Immature natural killer cell (primary cell): ENCODE measurements at places on chromosomes 4 and X. TPM values are rescaled to one million over a fixed set of nuclear protein-coding genes. Genes with fewer than 3 reads are reported as not detected.

DNA sequence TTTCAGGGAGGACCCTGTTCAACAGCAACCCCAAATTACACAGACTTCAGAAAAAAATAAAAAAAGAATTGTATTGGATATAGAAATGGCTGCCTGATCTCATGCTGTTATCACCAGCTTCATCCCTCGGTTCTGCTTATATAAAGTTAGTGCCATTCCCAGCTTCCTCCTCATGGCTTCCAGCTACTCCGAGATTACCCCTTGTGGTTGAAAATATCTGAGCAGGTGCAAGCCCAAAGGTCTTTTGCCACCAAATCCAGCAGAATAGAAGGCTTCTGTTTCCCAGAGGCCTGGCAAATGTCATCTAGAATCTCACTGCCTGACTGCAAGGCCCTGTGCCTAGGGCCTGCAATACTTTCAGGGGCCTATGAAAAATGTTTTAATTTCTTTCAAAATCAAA lies 13.8 kb upstream of the HPGDS start:
- no peak for DNase-seq

- peak; percentile 69 for DNase-seq
Observed at GRCh38 chrX:13647709-13648212, 5.2 kb upstream of the TCEANC start.

DNA sequence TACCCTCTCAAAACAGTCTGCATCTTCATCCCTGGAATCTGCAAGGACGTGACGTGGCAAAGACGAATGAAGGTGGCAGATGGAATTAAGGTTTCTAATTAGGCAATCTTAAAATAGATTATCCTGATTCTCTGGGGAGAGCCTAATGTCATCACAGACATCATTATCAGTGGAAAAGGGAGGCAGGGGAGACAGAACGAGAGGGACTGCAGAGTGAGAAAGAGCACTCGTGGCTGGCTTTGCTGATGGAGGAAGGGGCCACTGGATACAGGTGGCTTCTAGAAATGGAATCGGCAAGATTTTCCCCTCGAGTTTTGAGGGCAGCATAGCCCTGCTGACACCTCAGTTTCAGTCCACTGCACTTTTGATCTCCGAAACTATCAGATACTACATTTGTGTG lies 110.6 kb downstream of the ASMT start:
- no peak for DNase-seq

DNA sequence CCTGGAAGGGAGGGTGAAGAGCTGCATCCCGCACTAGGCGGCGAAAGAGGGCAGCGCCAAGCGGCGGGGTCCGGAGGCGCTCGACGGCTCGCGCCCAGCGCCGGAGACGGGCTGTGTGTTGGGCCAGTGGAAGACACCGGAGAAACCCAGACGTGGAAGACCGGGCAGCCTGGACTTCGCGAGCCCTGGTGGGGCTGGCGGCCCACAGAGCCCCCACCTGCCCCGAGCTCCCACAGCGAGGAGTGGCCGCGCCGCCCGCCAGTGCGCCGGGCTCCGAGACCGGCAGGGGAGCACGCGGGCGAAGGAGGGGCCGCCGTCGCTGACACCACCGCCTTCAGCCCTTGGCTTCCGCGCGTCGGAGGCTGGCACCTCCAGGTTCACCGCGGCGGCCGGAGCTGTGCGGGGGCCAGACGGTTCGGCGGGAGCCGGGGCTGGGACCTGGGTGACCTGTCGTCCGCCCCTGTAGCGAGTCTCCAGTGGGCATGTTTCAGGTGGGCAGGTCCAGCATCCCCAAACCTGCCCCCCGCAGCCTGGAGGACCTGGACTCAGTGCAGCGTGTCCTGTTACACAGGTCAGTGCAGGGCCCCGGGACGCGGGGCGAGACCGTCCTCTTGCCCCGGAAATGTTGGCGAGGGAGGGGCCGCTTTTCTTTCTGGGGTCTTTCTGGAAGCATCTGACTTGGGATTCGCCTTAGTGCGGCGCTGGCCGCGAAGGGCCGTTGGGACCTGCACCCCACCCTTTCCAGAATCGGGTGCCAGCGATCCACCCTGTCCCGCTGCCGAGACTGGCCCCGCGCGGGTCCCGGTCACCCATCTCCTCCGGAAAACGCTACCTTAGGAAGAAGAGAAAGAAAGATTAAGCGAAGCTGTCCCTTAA lies 9.6 kb upstream of the INTU start:
- DNase-seq: no peak

DNA sequence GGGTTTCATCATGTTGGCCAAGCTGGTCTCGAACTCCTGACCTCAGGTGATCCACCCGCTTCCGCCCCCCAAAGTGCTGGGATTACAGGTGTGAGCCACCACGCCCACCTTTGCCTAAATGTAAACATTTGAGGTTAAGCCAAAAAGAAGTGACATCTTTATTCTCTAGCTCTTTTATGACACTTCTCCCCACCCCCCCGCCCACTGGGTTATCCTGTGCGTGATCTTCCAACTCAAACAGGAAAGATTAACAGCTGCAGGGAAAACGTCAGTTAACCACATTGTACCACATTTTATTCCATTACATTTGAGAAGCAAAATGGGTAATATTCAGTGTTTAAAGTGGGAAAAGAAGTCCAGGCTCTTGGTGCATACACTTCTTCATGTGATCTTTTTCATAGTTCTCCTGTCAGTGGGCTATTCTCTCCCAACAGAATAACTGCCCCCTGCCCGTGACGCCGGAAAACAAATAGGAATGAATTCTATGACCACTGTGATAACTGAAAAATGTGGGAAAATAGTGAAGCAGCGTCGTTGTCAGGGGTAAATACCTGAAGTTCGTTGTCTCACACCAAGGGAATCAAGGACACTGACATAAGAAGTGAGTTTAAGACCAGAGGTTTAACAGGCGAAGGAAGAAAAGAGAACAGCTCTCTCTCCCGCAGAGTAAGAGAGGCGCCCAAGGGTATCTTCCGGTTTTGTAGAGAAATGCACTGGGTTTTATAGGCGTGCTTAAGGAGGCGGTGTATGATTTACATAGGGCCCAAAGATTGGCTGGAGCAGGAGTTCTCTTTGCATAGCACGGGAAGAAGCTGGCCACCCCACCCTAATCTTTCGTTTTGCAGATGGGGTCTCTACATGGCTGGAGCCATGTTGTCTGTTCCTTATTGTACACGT lies 9.7 kb upstream of the SRD5A3 start:
- DNase-seq: no peak

DNA sequence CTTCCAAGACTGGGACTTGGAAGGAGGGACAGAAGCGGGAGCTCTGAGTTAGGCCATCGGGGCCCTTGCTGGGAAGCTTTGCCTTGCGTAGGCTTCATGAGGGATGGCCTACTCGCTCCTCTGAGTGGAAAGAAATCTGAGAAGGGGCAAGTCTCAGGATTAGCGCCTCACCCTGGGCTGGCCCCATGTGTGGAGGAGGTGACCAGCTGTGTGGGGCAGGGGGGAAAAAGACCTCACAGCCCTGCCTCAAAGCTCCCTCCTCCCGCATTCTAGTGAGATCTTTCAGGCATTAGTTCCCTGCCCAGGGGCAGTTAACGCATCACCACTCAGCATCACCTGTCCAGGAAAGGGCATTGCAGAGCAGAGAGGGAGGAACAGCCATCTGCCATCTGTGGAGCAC lies 156.1 kb downstream of the ENPP6 start:
- no peak for DNase-seq

DNA sequence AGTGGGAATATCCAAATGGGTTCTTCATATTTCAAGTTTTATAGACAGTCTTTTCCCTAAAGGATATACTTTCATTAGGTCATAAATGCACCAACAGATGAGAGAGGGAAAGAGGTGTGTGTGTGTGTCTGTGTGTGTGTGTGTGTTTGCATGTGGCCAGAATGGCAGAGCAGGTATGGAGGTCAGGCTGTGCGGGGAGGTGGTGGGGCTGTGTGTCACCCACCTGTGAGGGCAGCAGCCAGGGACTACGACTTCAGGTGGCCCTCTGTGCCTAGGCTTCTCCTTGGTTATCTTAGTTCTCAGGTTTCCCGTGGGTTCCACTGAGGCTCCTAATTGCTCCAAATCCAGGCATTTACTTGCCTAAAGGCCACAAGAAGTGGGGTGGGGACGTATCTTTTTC lies 14.6 kb downstream of the HAND2 start:
- DNase-seq: no peak

DNA sequence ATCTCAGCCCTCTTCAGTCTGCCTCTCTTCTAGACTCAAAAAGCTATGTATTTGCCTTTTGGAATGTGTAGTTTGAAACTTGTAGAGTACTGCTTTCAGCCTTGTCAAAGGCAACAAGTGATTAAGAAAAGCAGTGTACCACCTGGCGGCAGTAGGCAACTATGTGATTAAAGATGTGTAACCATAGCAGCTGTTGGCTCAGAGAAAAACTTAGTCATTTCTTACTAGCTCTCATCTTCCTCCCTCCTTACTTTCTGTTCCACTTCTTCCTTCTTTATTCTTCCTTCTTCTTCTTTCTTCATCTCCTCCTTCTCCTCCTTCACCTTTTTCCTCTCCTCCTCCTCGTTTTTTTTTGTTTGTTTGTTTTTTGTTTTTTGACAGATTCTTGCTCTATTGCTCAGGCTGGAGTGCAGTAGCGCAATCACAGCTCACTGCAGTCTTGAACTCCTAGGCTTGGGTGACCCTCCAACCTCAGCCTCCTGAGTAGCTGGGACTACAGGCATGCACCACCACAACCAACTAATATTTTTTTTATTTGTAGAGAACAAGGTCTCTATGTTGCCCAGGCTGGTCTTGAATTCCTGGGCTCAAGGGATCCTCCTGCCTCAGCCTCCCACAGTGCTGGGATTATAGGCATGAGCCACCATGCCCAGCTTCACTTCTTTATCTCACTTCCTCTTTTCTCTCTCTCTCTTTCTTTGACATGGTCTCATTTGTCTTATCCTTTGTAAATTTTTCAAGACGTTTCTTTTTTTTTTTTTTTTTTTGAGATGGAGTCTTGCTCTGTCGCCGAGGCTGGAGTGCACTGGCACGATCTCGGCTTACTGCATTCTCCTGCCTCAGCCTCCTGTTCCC lies 32.6 kb downstream of the ABHD18 start:
- no peak for DNase-seq

DNA sequence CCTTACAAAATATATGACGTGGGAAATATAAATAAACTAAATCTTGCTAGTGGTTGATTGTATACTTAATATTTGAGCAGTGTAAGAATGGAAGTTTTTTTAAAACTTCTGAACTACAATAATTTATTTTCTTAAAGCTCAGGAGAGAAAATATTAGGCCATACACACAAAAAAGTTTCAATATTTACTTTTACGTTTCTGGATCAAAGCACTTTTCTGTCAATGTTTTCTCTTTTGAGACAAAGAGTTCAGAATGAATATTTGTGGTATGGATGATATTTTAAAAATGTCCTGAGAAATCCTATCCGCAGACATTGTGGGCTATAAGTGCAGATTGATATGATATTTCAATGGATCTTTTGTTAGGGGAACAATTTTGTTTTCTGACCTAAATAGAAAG lies 109.9 kb downstream of the TLL1 start:
- DNase-seq: no peak

Gene FAM53A
- polyA plus RNA-seq: 0.83 TPM

DNA sequence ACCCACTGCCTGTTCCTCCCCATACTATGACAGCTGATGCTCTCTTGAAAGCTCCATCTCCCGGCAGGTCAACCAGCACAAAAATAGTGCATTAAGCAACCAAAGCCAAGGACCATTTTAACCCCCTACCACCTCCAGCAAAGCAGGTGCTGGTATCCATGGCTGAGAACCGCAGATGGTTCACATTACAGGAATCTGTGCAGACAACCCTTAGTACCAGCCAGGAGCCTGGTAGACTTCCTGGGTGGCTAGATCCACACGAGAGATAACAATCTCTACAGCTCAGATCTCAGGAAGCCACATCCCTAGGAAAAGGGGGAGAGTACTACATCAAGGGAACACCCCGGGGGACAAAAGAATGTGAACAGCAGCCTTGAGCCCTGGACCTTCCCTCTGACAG lies 248.0 kb downstream of the FGF13 start:
- DNase-seq: no peak

DNA sequence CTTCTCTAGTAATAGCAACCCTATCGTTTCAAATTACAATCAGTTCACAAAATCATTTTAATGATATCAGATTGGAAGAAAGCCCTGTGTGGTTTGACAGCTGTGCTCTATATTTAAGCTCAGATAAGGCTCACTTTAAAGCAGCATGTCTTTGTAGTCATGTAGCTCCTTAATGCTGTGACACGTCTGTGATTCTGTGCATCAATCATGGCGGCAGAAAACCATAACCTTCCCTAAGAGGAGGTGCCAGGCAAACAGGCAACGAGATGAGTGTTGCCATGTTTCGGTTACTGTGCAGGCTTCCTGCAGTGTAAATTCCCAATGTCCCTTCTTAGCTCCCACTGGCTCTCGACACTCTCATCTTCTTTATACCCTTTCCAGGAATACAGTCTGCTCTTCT lies 212.7 kb downstream of the GRID2 start:
- DNase-seq: no peak

DNA sequence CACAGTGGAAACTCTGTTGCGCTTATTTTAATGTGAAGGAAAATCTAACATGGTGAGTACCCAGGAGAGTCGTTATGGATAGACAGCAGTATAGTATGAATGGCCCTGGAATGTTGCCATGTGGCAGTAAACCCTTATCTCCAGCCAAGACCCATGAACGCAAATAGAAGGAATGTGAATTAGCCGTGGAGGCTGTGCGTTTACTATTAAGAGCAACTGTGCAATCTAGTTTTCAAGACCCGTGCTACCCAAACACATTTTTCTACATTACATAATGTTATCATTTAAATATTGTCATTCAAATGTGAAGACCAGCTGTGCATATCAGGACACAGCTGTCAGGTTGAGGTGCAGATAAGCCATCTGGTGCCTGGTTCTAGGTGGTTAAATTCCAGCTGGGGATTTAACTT lies 13.3 kb upstream of the AGA start:
- no peak for DNase-seq

GRCh38 chr4:13665701-13666660 lies 38.5 kb upstream of the BOD1L1 start:
- DNase-seq: no peak

DNA sequence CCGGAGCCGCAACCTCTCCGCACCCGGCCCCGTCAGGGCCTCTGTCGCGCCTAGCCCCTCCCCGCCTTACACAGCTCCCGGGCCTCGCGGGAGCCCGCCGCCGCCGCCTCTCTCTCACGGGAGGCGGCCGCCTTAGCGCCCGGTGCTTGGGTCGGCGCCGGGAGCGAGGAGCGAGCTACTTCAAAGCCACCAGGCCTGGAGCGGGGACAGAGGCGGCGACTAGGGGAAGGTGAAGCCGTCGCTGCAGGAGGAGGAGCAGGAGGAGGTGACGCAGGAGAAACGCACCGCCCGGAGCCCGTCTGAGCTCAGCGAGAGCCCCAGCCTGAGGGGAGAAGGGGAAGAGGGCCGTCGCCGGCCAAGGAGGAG lies 250 bp downstream of the USP9X start:
- DNase-seq: peak; percentile 82

Gene USP17L24
- not detected for polyA plus RNA-seq

GRCh38 chr4:186557486-186557885 lies 2.1 kb upstream of the MTNR1A start:
- no peak for DNase-seq

GRCh38 chr4:3469386-3470243 lies 6.5 kb downstream of the DOK7 start:
- DNase-seq: no peak

GRCh38 chrX:134144231-134144630 lies 92.8 kb upstream of the CCDC160 start:
- DNase-seq: no peak

- DNase-seq: no peak
Observed at GRCh38 chrX:11364835-11365234, 71.6 kb downstream of the AMELX start.
